ENCODE measurements at places on chromosomes 2 and 18.

GRCh38 chr18:37956902-37957301 lies 391.3 kb upstream of the CELF4 start:
- DNase-seq: no peak

GRCh38 chr2:60519231-60519863 lies 34.1 kb downstream of the BCL11A start:
- DNase-seq: peak; percentile 92

DNA sequence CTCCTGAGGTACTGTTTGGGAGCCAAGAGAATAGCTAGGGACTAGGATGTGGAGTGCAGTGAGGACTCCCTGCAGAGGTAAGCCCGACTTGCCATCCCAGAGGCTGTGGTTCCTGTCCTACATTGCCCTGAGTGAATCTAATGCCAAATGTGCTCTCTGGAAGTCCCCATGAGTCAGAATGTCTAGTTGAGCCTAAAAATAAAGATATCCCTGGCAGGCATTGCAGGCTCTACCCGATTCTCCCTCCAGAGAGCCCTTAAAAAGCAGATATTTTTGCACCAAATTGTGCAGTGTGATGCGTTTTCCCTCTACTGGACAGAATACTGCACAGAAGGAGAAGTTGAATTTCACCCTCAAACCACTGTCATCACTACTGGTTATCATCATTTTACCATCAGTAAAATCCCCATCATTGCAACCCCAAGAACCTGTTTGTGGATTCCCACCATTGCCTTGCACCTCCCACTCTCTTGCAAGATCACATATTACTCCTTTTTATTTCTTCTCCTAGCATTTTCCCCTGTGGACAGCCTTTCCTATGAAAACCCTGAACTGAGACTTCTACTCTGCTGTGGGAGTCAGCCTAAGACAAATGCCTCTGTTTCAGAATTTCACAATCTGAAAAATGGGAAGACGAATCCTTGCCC lies 98.0 kb downstream of the MARCHF4 start:
- DNase-seq: peak; percentile 33

DNA sequence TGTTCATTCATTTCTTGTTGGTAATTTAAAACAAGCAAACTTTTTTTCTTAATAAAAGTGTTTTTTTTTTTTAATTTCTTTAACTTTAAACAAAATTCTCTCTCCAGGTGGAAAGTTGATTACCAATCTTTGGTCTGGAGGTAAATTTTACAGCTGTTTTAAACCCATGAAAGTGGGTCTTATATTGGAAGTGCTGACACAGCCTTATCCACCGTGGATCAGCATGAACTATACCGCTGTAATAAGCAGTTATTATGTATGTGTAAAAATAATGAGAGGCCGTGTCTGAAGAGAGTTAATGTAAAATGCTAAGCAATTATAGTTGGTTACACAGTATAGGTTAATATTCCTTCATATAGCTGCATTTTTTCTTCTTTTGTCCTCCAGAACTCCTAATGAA lies 378.1 kb upstream of the ATP5MC3 start:
- no peak for DNase-seq

DNA sequence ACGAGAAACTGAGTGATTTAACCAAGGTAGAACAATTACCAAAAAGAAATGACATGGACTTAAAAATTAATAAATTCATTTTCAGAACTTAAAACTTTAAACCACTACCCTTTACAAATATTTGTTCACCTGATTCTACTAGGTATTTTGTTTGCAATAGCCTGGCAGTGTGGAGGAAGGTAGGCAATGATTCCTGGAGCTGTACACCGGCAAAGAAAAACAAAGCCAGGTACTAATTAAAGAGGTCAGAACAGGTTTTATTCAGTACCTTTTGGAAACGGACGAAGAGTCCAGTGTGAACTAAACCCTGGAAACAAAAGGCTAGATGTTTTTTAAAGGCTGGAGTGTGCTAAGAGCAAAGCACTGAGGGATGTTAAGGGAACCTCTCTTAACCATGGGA lies 561.3 kb upstream of the FSHR start:
- DNase-seq: no peak

- no peak for DNase-seq
Observed at GRCh38 chr2:203059567-203060240, 45.0 kb downstream of the NBEAL1 start.

DNA sequence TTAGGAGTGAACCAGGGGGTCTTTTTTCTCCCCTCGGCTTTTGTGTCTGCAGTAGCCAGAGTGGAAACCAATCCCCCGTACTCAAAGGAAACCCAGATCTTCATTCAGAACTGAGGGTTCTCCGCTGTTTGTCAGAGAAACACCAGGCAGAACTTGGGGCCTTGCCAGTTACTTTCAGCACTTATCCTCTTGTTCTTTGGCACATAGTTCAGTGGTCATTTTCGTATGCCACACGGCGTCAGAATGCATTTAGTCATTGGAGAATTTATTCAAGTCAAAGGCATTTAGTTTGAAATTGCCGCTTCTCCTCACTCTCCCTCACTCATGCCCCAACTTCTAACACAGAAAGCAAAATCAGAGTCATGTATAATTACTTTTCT lies 102.9 kb downstream of the CABLES1 start:
- peak; percentile 92 for DNase-seq

DNA sequence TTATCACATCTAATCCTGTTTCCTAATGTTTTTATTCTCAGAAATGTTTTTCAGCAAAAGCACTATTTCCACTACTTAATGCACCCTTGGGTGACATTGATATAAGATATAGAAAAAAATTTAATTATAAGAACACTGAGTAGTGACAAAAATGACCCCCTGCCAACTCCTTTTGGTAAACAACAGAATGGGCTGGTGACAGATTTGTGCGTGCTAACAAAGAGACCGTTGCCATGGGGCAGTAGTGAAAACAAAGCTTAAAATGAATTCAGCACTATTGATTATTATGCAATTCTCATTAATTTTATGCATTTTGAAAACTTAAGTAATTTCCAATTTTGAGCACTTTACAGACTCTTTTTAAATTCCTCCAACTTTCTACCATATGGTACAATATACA lies 33.1 kb downstream of the RDH14 start:
- no peak for DNase-seq

GRCh38 chr2:70141902-70142589 lies 48.8 kb downstream of the C2orf42 start:
- DNase-seq: peak; percentile 45

DNA sequence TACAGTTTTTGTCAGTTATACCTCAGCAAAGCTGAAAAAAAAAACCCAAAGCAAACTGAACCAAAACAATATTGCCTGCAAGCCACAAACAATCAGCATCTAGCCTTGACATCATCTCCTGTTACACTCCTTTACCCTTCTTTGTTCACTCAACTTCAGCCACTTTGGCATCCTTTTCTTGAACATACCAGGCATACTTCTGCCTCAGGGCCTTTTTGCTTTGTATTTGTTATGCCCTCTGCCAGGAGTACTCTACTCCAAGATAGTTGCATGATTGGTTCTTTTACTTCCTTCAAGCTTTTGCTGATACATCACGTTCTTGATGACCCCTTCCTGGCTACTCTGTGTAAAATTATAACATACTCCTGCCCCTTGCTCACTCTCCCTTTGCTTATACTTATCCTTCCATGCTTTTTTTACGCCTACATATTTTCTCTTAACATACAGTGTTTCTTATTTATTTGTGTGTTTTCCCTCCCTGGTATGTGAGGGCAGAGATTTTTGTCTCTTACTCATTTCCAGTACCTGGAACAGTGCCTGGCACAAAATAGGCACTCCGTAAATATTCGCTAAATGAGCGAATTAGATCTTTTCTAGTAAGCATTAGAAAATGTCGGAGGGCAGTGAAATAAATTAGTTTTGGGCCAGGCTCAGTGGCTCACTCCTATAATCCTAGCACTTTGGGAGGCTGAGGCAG lies 12.7 kb downstream of the ABI2 start:
- peak; percentile 39 for DNase-seq

- DNase-seq: no peak
Observed at GRCh38 chr18:73859837-73860397, 287.7 kb downstream of the FBXO15 start.

DNA sequence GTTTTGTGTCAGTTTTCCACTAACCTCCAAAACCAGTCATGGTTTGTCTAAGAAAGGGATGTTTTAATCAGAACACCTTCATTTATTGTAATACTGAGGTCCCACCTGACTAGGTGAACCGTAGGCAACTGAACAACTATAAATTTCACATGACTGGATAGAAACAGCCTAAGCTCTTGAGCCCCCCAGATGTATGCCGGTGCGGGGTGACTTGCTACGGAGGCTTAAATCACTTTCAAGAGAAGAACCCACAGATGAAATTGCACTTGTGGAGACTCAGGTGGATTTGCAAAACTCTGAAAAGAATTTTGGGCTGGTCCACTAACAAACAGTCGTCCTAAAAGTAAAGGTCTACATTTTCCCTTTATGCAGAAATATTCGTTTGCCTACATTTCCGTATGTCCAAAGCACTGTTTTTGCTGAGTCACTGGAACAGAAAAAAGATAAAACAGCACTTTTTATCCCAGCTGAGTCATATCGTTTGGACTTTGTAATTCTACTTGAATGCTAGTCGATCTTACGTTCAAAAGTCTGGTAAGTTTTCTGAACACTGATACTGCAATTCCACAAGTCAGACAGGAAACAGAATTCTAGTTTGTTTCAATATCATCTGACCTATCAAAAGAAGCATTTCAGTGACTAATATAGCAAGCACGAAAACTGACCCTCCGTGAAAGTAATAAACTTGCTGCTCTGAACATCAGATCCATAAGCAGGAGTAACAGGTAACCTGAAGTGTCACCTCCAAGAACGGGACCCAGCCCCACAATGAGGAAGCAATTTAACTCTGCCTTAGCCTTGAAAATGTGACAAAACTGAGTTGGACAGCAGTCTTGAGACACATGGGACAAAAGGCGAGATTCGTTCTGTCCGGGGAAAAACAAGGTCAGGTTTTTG lies 18.1 kb downstream of the ZNF516 start:
- peak; percentile 96 for DNase-seq

GRCh38 chr18:25813110-25813509 lies 277.3 kb downstream of the SS18 start:
- DNase-seq: peak; percentile 10

DNA sequence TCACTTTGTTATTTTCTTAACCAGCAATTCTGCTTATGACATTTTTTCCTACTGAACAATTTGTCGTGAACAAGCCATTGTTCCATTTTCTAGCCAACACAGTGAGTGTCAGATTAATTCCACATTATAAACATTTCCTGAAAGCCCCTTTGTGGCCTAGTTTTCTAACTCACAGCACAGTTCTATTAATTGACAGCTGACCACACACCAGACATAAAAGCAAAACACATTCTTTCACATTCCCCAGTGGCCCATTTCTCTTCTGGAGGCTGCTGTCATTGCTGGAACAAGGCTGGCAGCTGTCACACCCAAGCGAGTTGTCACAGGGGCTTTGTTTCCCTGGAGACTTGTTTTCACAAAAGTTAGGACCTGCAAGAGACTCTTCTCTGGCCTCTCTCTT lies 50.7 kb downstream of the RNF152 start:
- no peak for DNase-seq

GRCh38 chr2:16218625-16219024 lies 278.3 kb downstream of the MYCN start:
- DNase-seq: no peak

DNA sequence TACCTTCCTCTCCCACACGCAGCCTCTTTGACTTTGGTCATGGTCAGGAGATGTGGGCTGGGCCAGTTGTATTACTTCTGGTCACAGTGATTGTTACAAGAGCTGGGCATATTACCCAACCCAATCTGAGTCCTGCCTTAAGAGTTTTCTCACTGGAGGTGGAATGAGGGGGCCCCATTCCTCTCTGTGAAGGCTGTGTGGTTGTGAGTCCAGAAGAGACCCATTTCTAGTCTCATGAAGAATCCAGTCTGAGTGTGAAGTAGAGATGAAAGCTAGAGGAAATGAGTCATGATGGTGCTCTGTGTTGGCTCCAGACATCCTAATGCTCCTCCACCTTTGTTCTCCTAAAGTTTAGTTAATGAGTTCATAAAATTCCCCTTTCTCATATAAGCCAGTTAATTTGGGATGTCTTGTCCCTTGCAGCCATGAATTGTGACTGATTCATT lies 50.8 kb upstream of the RASGRP3 start:
- DNase-seq: peak; percentile 81

- no peak for DNase-seq
Observed at GRCh38 chr2:106536490-106536889, 49.3 kb downstream of the CD8B2 start.

- DNase-seq: no peak
Observed at GRCh38 chr2:239216614-239217273, 184.1 kb downstream of the HDAC4 start.

DNA sequence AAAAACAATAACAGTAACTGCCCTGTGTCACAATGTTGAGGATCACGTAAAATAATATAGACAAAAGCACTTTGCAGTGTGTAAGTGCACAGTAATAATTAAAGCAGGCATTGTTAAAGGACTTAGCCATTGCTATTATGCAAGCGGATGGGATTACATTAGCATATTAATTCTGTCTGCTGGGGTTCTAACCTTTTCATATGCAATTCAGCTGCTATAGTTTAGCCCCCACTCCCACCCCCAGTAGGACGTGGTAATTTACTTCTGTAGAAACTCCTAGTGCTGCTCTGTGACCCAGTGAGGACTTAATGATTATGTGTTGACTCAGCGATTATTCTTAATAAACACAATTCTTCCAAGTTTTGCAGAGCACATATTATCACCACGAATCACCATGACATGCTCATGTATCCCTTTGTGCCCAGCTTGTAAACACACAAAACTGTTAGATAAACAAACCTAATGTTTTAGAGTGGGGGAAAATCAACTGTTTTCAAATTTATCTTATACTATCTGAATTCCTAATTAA lies 5.1 kb upstream of the ADAM23 start:
- DNase-seq: peak; percentile 17

DNA sequence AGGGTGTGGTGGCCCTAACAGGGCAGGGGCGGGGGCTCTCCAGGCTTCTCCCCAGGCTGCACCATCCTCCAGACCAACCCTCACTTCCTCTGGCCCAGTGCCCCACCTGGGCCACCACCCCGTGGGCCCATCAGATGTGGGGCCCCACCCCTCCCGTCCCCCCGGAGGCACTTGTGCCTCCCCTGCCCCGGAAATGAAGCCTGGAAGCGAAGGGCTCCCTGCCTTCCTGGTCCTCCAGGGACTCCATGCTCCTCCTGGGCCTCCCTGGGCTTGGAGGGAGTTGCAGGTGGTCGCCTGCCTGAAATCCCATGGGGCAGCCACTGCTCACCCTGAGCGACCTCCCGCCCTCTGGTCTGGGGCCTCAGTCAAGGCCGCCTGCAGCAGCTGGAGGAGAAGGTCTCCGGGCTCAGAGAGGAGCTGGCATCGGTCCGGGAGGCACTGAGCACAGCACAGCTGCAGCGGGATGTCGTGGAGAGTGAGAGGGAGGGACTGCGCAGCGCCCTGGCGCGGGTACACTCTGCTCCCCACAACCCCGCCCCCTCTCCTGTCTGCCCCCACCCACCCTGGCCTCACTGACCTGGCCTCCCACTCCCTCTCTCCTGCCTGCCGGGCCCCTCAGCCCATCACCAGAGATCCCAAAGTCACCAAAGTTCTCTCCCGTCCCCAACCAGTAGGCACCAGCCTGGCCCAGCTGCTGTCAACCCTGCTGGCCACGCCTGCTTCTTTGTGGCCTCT lies 28.0 kb downstream of the CROCC2 start:
- DNase-seq: no peak

- peak; percentile 82 for DNase-seq
Observed at GRCh38 chr2:239630618-239631286, 229.9 kb upstream of the HDAC4 start.

GRCh38 chr2:216666461-216667233 lies 28.7 kb downstream of the IGFBP5 start:
- DNase-seq: peak; percentile 72

GRCh38 chr2:59947209-59947608 lies 606.2 kb downstream of the BCL11A start:
- no peak for DNase-seq

Measured in fibroblast of lung (primary cell).